Upper lobe of left lung (tissue), 6 donors: ENCODE measurements at places on chromosomes 1 and 21.

DNA sequence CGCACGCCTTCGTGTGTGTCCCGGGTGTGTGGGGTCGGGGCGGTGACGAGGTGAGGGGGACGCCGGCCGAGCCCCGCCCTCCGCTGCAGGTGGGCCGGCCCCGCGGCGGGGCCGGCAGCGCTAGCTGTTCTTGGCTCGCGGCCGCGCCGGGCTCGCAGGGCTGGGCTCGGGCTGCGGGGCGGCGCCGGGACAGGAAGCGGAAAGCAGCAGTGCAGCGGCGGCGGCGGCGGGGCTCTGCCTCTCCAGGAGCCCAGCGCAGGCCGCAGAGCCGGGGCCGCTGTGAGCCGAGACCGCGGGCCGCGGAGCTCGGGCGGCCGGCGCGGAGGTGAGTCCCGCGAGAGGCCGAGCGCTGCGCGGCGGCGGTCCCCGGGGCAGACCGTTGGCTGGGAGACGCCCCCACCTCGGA is at the start of gene VANGL1:
TSS of gene VANGL1 (plus strand) at position 209 of the 406 bp plus-strand sequence. CDS start 9,444 bp downstream, outside the sequence.
- peak; percentile 95 for DNase-seq

DNA sequence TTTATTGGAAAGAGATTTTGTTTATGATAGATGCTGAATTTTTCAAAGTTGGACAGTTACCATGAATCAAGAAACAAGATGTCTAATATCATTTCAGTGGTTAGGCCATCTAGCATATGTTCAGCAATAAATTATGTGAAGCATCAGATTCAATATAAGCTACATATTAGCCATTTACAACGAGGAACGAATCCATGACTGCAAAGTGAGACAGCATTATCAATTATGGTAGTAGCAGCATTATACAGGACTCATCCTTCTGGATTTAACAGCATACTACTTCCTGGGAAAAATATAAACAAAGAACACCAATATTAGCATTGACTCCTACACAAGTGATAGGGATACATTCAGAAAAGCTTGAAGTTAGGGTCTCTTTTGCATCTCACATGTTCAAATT is 59.1 kb downstream of the LRRC53 start:
- DNase-seq: no peak

DNA sequence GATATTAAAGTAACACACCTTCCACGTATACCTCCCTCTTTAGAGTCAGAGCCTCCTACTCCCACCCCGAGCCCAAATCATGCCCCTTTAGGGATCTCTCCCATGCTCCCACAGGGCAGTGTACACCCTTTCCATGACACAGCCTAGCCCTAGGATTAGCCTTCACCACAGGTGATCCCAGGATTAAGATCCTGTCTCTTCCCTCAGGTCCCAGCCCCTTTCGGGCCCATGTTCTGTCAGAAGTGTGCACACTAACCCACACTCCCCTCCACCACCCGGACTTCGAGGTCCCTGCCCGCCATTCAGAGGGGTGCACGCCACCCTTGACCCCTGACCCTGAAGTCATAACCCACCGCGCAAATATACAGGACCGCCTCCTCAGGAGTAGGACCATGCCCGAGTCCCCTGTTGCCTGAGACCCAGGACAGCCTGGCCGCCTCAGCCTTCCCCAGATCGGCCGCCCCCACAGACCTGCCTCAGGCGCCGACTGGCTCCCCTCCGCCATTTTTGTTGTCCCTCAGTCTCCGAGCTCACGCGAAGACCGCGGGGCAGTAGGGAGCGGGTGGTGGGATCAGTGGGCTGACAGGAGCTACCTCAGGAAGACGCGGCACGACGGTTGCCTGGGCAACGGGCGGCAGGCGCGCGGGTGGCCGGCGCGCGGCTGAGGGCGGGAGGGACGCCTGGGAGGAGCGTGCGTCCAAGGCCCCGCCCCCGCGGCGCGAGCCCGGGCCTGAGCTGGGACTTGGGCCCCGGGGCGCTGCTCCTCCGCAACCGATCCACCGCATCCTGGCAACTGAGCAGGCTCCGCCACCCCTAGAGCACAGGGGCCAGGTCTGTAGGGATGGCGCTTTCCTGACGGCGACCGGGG is at the start of gene AGBL4:
TSS of gene AGBL4 (minus strand) at position 663 of the 868 bp plus-strand sequence.
- peak; percentile 70 for DNase-seq

- no peak for DNase-seq
These were observed 10.6 kb downstream of the PGBD5 start for GRCh38 chr1:230415405-230416132.

DNA sequence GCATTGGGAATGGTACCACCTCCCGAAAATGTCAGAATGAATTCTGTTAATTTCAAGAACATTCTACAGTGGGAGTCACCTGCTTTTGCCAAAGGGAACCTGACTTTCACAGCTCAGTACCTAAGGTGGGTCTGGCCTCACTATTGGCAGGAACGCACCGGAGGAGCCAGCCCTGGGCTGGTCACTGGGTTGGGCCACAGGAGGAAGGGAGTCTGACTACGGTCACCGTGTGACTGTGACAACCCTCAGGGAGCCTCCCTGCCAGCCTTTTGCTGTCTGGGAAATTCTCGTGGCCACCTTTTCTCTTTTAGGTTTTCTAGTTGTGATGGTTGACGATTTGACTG is 2.2 kb downstream of the IL10RB start:
- DNase-seq: no peak

GRCh38 chr1:186878356-186878755 is 49.6 kb downstream of the PLA2G4A start:
- no peak for DNase-seq

DNA sequence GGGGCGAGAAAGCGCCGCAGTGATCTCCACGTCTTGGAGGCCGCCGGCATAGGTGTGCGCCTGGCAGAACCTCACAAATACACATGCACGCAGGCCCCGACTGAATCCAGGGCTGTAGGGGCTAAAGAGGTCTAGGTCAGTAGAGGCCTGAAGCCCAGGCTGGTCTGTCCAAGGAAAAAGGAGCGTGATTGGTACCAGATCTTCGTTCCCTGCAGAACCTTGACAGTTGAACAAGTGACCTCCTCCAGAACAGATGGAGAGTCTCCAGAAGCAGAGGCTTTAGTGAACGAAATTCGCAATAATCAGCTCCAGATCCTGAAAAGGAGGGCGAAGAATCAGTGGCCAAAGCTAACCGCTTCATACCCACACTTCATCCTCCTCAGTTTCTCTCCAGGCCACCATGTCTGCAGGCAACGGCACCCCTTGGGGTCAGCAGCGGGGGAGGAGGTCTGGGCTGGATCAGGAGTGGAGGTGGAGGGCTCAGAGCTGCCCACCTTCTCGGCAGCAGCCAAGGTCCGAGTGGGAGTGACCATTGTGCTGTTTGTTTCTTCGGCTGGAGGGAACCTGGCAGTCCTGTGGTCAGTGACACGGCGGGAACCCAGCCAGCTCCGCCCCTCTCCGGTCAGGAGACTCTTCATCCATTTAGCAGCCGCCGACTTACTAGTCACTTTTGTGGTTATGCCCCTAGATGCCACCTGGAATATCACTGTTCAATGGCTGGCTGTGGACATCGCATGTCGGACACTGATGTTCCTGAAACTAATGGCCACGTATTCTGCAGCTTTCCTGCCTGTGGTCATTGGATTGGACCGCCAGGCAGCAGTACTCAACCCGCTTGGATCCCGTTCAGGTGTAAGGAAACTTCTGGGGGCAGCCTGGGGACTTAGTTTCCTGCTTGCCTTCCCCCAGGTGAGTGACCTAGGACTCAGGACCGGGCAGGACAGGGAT is 749 bp upstream of the PEX11B start:
- peak; percentile 88 for DNase-seq

DNA sequence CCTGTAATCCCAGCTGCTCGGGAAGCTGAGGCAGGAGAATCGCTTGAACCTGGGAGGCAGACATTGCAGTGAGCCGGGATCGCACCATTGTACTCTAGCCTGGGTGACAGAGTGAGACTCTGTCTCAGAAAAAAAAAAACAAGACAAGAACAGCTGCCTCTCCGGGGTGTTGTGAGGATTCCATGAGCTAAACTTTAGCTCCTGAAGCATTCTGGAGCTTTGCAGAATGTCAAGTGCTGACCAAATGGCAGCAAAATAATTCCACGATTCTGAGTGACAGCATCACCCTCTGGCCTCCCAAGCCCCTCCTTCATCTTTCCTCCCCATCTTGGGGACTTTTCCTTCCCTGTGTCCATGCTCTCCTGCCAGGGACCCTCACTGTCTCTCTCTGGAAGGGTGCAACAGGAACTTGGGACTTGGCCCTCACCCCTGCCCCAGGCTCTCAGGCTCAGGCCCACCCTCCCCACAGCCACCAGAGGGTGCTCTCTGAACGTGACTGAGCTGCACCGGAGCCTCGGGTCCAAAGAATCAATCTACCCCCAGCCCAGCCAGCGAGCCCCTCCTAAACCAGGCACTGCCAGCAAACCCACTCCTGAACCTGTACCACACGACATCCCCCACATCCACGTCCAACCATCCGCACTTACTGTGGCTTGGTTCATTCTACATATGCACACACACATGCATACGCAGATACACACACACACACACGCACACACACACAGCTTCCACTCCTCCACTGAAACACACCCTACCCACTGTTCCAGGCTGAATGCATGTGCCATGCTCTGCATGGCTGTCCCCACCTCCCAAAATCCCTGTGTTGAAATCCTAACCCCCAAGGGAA is 45.7 kb downstream of the ACOT7 start:
- DNase-seq: no peak

- DNase-seq: no peak
These were observed 40.5 kb upstream of the FHAD1 start for GRCh38 chr1:15206418-15207030.

DNA sequence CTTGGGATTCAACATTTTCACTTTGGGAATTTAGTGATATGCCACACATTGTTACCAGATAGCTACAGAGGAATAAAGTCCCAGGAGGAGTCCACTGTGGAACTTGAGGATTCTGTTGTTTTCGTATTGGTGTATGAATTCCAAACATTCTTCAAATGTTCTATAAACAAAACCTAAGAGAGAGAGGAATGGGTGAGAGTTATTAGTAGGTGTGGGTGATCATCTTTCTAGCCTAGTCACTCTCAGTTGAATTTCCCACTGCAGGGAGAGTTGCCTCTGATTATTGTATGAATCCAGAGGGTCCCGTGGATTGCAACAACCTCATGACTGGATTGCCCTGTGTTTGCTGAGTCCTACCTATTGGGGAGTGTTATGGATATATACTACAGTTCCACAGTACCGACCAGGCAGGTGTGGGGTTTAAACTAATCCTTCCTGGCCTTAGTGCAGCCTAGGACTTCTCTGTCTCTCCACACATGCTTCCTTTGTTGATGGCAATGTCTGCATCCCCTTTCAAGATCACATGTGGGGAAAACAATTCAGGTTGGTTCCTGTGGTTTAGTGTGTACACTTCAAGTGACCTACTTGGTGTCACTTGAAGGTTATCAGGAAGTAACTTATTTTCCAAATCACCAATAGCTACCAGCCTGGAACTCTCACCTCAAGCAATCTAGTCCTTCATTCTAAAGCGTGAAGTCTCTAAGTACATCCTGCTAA is 91.8 kb downstream of the ADCY10 start:
- DNase-seq: no peak

DNA sequence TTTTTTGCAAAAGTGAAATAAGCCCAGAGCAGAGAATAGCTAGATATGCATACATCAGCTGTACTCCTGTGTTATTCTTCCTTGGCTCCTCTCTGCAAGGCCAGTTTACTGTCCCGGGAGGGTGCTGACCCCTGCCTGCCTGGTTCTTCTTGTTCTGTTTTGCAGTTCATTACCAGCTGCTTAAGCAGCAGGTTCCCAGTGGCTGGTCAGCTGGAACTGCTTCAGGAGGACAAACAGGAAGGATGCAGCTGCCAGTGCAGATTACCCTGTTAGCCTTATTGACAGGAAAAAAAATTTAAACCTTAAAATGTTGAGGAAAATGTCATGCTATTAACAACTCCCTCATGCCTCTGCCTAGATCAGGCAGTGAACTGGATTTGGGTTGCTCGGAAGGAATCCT is 16.0 kb upstream of the LRIG2 start:
- DNase-seq: no peak

- DNase-seq: no peak
These were observed 35.5 kb downstream of the SDCCAG8 start for GRCh38 chr1:243291292-243291691.

- DNase-seq: no peak
These were observed 292.6 kb downstream of the NUF2 start for GRCh38 chr1:163614361-163614760.

DNA sequence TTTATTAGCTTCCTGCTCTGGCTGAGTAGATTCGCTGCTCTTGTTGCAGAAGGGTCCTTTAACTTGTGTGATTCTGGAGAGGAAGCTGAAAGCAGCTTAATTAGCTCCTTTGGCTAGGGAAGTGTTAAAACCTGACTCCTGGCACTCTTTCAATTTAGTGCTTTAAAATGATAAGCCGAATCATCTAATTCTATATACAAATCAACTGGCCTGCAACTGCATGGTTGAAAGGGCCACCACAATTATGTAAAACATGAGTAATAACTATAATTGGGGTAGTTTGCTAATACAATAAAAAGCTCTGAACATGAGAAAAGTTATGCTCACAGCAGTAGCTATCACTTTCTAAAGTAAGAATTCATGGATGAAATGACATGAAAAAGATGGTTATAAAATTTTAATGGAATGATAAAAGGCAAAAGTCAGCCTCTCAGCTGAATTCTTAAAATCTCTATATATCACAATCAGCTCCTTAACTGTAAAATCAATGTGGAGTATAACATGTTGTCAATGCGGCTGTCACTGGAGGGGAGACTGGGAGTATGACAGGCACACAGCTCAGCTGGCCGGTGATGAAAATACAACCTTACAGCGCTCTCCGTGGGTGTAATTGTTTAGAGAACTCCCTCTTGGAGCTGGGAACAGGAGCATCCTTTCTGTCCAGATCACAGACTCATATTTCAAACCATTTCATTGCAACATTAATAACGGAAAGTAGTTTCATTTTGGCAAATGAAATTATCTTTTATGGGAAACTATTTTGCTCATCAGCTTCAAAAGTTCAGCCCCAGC is 324.4 kb downstream of the KCTD3 start:
- no peak for DNase-seq

DNA sequence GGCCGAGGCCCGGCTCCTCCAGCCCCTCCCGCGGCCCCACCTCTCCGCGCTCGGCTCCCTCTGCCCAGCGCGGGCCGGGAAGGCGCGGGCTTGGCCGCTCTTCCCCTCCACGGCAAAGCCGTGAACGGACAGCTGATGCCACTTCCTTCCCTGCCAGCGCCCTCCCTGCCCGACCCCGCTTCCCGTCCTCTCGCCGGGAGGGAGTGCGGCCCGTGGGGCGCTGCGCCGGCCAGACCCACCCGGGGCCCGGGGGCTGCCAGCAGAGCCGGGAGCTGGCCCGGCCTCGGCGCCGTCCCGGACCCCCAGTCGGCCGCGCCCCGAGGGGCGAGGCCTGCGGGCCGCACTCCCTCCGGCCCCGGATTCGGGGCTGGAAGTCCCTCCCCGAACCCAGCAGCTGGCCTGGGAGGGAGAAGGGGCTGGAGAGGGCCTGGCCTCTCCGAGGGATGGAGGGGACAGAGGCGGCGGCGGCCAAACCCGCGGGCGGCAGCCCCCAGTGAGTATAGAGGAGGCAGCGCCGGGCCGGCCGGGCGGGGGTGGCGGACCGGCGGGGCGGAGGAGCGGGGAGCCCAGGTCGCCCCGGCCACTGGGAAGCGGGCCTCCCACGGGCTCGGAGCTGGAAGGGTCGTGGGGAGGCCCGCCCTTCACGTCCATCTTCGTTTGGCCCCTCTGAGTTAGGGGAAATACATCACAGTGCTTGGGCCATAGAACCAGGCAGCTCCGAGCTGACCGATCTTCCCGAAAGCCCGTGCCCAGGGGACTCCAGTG is at the start of gene KIAA1614:
TSS of gene KIAA1614 (plus strand) at position 97 of the 765 bp plus-strand sequence. CDS start at position 444, 347 bp downstream.
- DNase-seq: peak; percentile 88

- no peak for DNase-seq
These were observed 3.7 kb upstream of the CDC14A start for GRCh38 chr1:100348549-100349144.
